ENCODE measurements at places on chromosomes 2 and 18.

- no peak for DNase-seq
Measured at GRCh38 chr2:200307724-200308545, 1.4 kb downstream of the SPATS2L start.

- no peak for DNase-seq
Measured at GRCh38 chr2:113977660-113978523, 88.0 kb downstream of the ACTR3 start.

- peak; percentile 87 for DNase-seq
Measured at GRCh38 chr18:23302851-23303527, 150.1 kb upstream of the RIOK3 start.

GRCh38 chr2:199055336-199055735, 402.4 kb downstream of the SATB2 start:
- DNase-seq, result no peak

GRCh38 chr18:49677762-49678413, 116.0 kb downstream of the LIPG start:
- DNase-seq, result no peak

DNA sequence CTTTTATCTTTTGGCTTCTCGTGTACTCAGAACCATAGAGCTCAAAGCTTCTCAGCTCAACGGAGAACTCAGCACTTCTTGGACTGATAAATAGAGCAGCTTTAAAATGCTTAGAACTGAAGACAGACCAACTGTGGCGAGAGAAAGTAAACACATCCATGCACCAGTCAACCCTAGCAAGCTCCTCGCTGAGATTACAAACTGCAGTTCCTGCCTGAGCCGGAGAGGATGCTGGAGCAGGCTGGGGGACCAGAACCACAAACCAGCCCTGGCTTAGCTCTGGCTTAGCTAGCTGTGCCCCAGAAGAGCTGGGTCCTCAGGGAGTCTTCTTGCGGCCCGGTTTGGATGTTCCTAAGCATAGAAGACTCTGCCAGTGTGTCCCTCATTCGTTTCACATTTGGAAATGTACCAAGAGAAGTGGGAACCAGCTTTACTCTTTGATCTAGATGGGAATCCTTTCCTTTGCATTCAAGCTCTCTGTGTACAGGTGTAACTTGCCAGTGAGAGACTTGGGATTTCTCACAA, 5.6 kb downstream of the PAX8 start:
- DNase-seq, result no peak

DNA sequence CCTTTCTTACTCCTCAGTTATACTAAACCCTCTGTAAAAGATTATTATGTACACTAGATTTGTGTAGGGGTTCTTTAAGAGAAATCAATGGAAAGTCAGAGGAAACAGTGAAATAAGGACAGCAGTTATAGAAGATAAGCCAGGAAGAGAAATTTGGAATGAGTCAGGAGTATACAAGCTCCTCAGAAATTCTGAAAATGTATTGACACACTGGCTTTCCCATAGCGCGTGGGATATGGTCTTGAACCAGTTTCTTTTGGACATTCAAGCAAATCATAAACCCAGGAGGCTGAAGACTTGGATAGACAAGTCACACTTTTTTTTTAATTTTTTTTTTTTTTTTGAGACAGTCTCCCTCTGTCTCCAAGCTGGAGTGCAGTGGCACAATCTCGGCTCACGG, 316.1 kb upstream of the MMADHC start:
- no peak for DNase-seq

- no peak for DNase-seq
Measured at GRCh38 chr2:200749631-200750322, 61.9 kb upstream of the BZW1 start.

GRCh38 chr2:16656784-16657391, 8.7 kb downstream of the CYRIA start:
- no peak for DNase-seq

DNA sequence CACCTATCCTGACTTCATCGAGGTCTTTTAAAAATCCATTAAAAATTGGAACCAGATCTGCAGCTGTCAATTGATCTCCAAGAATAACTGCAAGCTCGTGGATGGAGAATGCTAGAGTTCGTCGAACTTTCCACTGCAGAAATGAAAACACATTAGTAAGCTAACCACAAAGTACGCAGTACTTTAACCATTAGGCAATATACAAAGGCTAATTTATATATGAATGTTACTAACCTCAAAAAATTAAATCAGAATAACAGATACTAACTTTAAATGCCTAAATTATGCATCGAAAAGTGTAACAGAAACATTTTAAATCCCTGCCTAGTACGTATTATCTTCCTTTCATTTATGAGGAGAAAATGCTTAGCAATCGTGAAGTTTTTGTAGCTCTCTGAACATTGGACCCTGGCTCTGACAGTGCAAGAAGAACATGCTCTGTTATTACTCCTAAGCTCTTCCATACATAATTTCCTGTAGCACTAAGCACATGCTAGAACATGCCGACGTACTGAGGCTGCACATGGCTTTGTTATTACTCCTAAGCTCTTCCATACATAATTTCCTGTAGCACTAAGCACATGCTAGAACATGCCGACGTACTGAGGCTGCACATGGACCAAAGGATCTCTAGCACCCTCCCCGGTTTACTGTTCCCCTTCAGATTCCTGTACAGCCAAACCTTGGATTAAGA, 57.0 kb downstream of the PPP4R1 start:
- no peak for DNase-seq

DNA sequence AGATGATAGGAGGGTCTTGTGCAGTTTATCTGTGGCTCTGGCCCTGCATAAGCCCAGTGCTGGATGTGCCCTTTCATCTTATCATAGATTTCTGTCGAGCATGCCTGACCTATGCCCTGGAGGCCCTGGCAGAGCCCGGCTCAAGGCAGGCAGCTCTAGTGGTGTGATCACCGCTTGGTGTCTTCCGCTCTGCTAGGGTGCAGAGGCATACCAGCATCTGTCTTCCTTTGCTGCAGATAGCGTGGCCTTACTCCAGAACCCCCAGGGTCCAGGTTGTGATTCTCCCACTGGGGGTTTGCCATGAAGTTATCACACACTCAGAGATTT, 13.7 kb upstream of the TRAF3IP1 start:
- DNase-seq, result no peak

GRCh38 chr2:160224060-160224459, 24.0 kb upstream of the ITGB6 start:
- DNase-seq, result peak; percentile 89

- no peak for DNase-seq
Measured at GRCh38 chr2:225998116-225998515, 598.6 kb downstream of the NYAP2 start.

DNA sequence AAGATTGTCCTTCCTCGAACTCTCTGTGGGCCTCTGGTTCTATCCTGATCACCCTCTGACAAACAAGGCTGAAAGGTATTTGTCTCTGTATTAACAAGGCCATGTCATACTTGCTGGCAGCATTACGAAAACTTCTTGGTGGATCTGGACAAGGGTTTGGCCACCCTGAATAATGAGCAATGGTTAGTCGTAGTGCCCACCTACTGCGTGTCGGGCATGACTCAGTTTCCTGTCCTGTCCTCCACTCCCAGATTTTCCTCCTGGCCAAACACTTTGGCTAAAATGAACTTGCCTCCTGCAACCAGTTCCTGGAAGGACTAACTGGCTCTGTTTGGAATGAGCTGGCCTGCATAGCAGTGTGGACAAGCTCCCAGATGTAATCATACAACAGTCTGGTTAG, 198.5 kb upstream of the SMIM21 start:
- no peak for DNase-seq

DNA sequence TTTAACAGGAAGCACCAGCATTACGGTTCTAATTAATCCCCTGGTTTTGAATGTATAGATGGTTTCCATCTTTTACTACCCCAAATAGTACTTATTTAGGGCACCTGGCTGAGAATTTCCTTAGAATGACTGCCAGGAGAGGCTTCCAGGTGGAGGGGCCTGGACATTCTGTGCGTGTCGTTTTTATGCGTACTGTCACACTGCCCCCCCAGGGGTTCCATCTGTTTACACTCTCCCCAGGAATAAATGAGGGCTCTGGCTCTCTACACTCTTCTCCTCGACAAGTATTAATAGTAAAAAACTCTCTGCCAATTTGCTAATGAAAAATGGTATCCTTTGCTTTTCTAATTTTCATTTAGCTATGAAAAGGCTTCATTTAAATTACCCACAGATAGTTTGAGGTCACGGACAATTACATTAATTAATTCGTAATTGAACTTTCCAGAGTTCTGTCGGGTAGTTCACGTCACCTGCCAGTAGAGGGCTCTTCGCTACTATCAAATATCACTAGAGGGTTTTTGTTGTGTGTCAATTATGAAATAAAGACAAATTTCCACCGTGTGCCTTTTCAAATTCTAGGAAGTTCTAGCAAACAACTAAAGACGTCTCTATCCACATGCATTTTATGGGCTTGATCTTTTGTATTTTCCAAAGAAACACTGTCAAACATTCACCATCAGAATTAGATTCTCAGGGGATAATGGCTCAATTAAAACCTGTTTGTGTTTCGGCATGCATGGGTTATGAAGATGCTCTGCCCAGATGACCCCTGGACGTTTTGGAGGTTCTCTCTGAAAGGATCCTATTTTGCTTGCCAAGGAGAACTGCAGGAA, 88.8 kb upstream of the ASB18 start:
- peak; percentile 5 for DNase-seq

GRCh38 chr2:239355139-239355538, 45.7 kb downstream of the HDAC4 start:
- no peak for DNase-seq

DNA sequence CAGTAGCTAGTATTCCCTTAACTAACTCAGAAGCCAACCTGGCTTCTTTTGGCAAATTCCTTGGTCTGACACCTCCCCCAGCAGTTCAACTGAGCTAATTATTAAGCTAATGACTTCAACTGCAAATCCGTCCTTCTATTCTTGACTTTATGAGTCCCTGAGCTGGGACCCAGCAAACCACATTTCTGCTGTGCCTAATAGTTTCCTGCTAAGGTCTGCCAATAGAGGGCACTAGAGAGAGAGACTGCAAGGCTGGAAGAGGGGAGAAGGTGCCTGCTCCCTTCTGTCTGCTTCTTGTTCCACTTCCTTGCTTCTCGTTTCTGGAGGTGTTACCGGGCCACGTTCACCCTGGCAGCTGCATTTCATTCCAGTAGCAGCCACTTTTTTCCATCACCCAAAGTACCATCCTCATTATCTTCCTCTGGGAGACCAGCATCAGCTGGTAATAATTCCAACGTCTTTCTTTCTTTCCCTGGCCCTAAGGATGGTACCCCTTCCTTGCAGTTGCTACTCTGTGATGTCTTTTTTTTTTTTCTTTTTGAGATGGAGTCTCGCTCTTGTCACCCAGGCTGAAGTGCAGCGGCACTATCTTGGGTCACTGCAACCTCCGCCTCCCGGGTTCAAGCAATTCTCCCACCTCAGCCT, 352.0 kb downstream of the TNS1 start:
- DNase-seq, result peak; percentile 48

DNA sequence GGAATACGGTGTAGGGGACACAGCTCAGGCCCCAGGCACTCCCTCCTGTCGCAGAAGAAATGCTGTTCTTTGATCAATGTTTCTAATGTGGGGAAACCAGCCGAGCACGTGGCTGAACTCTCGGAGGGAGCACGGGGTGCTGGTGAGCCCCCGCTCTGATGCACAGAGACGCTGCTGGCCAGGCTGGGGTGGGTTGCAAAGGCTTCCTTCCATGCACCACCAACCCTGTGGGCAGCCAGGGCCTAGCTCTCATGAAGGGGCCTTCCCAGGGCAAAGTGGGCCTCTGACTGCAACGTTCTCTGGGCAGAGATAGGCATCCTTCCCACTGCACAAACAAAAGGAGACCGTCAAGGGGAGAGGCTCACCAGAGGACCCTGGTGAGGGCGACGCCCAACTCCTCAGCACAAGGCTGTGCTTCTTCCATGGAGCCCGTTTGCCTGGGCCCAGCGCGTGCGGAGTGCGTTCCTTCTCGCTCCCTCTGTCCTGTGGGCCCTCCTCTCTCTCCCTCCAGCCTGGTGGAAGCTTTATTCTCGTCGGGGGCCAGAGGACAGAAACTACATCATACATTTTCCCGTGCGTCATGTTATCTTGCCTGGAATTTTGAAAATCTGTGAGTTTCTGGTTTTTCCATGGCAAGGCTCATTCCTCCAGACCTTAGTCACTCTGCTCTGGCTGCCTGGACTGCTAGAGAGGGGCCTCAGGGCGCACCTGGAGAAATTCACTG, 61.1 kb upstream of the SP3 start:
- no peak for DNase-seq

GRCh38 chr18:69985239-69985638, 37.6 kb upstream of the CD226 start:
- no peak for DNase-seq

DNA sequence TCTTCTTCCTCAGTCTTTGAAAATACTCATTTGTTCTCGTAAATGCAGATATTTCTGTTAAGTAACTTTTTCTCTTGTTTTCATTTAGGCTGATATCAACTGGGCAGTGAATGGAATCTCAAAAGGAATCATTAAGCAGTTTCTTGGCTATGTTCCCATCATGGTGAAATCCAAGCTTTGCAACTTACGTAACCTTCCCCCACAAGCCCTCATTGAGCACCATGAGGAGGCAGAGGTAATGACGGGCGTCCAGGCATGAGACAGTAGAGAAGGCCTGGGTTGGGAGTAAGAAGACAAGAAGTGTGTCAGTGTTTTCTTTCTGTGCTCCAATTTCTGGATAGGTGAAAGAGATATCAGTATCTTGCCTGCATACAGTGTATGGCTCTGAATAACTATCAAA, 5.1 kb downstream of the POLR1B start:
- DNase-seq, result peak; percentile 14

- DNase-seq, result no peak
Measured at GRCh38 chr2:240793313-240794177, 26.5 kb downstream of the KIF1A start.

GRCh38 chr2:228827056-228827700, 443.9 kb downstream of the PID1 start:
- DNase-seq, result no peak

GRCh38 chr18:40159141-40160017, 1795.7 kb upstream of the PIK3C3 start:
- DNase-seq, result no peak

DNA sequence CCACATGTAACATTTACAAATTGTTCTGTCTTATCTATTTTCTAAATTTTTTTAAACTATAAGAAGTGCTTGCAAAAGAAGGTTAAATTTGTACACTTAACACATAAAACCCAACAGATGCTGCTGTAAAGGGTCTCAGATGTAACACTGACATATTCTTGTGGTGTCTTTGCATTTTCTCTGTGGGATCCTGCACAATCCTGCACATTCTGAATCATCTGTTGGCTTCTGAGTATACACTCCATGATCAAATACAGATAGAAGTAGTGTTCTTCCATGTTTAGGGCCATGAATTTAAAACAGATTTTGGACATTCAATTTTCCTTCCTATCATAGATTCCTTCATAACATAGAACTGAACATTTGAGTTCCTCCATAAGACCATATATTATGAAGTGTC, 89.0 kb downstream of the SPRED2 start:
- no peak for DNase-seq

GRCh38 chr2:215249501-215249900, 62.4 kb upstream of the ATIC start:
- no peak for DNase-seq

DNA sequence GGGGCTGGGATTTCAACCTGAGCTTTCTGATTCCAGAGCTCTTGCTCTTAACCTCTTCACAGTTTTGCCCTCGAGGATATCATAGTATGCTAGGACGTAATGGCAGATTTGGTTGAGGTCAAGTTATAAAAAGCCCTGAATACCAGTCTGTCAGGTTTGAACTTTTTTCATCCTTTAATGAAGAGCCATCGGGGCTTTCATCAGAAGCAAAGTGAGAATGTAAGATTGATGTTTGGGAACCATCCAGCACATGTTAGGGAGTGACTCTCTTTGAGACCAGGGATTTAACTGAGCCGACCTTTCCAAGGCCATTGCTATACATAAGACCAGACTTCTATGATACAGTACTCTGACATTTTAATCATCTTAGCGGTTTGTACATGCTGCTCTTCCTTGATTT, 142.5 kb downstream of the TTC27 start:
- no peak for DNase-seq

- no peak for DNase-seq
Measured at GRCh38 chr18:30828700-30829099, 213.8 kb downstream of the DSC3 start.
